T-cell (primary cell): ENCODE measurements at places on chromosomes 11 and 22. TPM values are rescaled to one million over a fixed set of nuclear protein-coding genes. Genes with fewer than 3 reads are reported as not detected.

DNA sequence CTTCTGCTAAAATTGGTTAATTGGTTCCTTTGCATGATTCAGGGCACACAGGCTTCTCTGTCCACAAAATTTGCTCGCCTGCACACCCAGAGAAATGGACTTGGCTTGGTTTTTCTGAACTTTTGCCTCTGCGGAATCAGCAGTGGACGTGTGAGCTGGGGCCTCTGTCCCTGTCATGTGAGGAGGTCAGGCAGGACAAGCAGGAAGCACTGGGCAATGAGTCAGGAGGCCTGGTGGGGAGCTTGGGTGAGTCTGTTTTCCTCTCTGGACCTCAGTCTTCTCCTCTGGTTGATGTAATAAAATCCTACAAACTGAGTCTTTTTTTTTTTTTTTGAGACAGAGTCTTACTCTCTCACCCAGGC lies 10.4 kb upstream of the CELSR1 start:
- no peak for DNase-seq
- H3K27ac ChIP-seq, result no peak overlapping the region
- no peak overlapping the region for H3K4me3 ChIP-seq

DNA sequence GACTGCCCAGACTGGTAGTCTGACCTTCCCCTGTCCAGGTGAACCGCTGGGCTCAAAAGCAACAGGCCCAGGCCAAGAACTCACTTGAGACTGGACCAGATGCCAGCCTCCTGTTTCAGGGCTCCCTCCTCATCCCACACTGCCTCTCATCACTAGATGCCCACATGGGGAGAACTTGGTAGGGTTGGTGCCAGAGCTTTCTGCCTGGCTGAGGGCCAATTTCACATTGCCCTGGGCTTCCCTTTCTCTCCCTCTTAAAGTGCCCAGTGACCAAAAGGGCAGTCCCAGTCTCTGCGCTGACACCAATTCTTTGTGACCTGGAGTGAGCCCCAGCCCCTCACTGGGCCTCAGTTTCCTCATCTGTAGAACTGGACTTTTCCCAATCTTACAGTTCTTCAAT lies 41.7 kb downstream of the C11orf58 start:
- H3K4me3 ChIP-seq, result no peak overlapping the region
- H3K4me1 ChIP-seq, result no peaks in the 10 kb centered on the region
- no peaks in the 10 kb centered on the region for H3K36me3 ChIP-seq
- no peak for DNase-seq

DNA sequence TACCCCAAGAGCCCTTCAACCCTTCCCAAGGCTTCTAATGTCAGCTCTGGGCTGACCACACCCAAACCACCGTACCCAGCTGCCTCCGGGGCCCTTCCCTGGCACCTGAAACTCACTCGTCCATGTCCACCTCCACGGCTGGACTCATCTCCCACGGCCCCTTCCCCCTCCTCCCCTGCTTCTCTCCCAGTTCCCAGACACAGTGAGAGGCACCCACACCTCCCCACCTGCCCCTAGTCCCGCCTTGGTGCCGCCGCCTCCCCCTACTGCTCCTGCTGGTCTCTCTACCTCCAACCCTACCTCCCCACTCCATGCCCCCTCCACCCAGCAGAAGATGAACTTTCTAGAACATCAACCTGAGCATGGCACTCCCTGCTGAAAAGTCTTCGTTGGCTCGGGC lies 39.5 kb downstream of the ELFN2 start:
- H3K27ac ChIP-seq, result no peak overlapping the region
- no peaks in the 10 kb centered on the region for H3K4me1 ChIP-seq
- no peaks in the 10 kb centered on the region for H3K36me3 ChIP-seq
- DNase-seq, result no peak

The TUBGCP6 gene
- total RNA-seq, result 144 TPM

DNA sequence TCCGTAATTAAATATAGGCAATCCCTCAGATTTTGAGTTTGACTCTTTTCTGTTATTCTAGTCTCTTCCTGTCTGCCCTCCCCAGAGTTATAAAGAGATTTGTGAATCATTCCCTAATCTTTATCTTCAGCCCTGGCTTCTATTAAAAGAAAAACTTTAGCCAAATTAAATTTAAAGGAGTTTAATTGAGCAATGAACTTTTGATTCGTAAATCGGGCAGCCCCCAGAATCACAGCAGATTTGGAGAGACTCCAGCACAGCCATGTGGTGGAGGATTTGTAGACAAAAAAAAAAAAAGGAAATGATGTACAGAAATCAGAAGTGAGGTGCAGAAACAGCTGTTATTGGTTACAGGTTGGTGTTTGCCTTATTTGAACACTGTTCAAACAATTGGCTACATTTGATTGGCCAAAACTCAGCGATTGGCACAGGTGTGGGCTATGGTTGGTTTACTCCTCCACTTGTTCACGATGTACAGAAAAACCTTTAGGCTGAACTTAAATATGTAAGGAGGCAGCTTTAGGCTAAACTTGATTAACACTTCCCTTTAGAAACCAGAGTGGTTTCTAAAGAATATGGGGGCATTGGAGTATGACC lies 2.3 kb upstream of the ALKBH8 start:
- H3K27ac ChIP-seq, result no peak overlapping the region
- no peak for DNase-seq
- peaks cover 11% of the 10 kb centered on the region for H3K4me1 ChIP-seq
- no peaks in the 10 kb centered on the region for H3K36me3 ChIP-seq
- H3K4me3 ChIP-seq, result no peak overlapping the region

DNA sequence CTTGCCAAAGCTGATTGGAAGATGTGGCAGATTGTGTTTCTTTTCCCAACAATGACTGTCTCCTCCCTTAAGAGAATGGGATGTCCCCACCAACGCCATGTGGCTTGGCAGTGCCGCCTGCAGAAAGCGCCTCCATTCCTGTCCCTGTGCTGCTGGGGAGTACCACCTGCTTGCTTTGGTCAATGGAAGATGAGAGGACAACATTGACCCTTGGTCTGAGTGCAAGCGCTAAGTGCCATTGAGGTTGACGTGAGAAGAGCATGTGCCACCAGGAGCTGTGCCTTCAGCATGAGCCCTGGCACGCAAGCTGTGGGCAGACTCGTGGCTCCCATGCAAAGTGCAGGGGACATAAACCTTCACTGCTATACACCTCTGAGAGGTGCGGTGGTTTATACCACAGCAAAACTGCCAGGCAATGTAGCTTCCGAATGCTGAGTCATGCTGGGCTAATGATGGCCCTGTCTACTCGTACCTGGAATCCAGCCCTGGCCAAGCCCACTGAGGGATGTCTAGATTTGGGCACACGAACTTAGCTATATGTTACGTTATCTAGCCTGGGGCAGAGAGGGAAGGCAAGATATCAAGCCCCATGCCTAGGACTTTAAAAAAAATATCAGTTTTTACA lies 41.9 kb downstream of the MYEOV start:
- no peak for DNase-seq
- no peaks in the 10 kb centered on the region for H3K36me3 ChIP-seq
- H3K4me1 ChIP-seq, result peaks cover 11% of the 10 kb centered on the region

- no peaks in the 10 kb centered on the region for H3K36me3 ChIP-seq
- no peak for DNase-seq
- H3K27me3 ChIP-seq, result peaks cover 49% of the 10 kb centered on the region
Measured at GRCh38 chr11:45410391-45411227, 124.5 kb upstream of the SYT13 start.

GRCh38 chr11:71433648-71434450 lies 14.3 kb downstream of the DHCR7 start:
- H3K27me3 ChIP-seq, result peaks cover 7% of the 10 kb centered on the region
- H3K36me3 ChIP-seq, result peaks cover 6% of the 10 kb centered on the region
- no peak for DNase-seq
- no peaks in the 10 kb centered on the region for H3K4me1 ChIP-seq

DNA sequence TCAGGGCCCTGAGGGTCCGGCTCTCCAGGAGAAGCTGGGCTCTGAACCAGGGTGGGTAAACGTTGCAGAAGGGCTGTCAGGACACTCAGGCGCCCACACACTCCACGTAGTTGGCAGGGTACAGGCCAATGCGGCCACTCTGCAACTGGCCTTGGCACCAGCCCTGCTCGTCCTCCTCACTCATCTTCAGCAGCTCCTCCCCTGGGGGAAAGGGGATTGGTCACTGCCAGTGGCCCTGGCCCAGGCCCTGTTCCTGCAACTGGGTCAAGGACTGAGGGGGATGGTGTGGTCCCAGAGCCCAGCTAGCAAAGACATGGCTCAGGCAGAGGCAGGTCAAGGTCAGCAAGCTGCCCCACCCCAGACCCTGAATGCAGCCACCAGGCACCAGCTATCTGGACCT lies 1.2 kb upstream of the ARFGAP2 start:
- no peak for DNase-seq
- H3K36me3 ChIP-seq, result no peaks in the 10 kb centered on the region
- no peak overlapping the region for H3K4me3 ChIP-seq
